Stimulated activated naive CD4-positive, alpha-beta T cell treated with Interleukin-2 at 50 U/mL for 16 hours (primary cell): ENCODE measurements at places on chromosomes 5 and 9.

- DNase-seq = no peak
Measured at GRCh38 chr5:54390015-54390414, 65.5 kb upstream of the HSPB3 start.

DNA sequence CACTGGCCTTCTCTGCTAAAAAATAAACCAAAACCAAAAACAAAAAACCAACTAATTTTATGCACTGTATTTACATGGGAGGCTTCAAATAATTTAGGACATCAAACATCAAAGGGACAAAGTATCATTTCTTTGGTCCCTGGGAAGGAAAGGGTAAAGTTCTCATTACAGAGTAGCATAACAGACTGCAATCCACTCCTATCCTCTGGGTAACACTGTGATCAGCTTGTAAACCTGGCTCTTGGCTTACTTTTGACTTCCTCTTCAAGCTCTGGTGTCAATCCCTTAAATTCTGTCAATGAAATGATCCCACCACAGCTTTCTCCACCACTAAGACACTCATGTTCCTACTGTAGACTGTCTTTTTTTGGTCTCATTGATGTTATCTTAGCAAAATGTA lies 69.8 kb upstream of the VCAN start:
- DNase-seq = no peak

GRCh38 chr9:120383999-120384924 lies 195.7 kb downstream of the CDK5RAP2 start:
- no peak for DNase-seq

- no peak for DNase-seq
Measured at GRCh38 chr5:124952566-124952965, 206.1 kb upstream of the ZNF608 start.

- no peak for DNase-seq
Measured at GRCh38 chr5:132233081-132233480, 5.4 kb upstream of the P4HA2 start.

DNA sequence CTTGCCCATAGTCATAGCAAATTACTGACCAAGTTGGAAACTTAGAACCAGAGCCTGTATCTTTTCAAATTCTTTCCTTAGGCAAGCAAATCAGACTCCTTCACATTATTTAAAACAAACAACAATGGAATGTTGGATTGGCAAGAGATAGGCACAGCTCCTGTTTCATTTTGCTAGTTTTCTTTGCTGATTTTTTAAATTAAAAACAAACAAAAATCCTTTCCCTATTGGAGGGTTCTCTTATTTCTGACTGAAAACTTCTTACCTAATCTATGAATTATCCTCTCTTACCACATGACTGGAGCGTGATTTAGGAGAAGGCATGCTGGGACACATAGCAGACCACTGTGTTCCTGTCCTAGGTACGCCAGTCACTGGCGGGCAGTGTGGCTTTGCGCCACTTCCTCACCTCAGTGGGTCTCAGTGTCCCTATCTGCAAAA lies 63.0 kb downstream of the TTC39B start:
- no peak for DNase-seq

DNA sequence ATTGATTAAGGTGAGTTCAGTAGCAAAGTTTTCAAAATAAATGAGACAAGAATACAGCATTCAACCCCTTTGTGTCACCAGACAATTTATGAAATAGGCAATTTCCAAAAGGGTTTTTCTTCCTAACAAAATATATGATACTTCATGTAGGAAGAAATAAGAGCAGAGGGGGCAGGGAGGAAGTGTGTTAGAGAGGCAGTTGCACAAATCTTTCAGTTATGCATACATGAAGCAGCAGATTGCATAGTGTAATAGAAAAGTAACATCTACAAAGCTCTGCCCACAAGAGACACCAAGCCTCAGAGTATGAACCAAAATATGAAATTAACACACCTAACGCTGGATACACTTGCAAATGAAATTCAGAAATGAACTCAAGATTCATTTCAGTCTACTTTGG lies 157.0 kb downstream of the DENND1A start:
- DNase-seq = no peak

DNA sequence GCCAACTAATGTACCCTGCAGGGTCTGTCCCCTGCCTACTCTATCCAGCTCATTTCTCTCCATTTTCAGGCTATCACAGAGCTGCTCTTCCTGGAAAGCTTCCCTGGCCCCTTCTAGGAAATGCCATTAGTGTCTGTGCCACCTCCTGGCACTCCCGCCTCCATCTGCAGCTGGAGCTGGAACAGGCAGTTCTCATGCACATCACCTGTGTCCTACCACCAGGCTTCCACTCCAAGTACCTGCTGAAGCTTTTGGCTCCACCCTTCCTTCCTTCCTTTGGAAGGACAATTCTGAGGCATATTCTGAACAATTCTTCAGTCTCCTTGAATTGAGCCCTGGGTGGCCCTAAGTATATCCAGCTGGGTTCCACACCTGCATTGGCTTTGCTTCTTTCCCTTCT lies 156.2 kb upstream of the ZNF618 start:
- no peak for DNase-seq

- no peak for DNase-seq
Measured at GRCh38 chr5:51961154-51961562, 577.9 kb downstream of the ISL1 start.
